ENCODE measurements at places on chromosomes 5 and 9.

DNA sequence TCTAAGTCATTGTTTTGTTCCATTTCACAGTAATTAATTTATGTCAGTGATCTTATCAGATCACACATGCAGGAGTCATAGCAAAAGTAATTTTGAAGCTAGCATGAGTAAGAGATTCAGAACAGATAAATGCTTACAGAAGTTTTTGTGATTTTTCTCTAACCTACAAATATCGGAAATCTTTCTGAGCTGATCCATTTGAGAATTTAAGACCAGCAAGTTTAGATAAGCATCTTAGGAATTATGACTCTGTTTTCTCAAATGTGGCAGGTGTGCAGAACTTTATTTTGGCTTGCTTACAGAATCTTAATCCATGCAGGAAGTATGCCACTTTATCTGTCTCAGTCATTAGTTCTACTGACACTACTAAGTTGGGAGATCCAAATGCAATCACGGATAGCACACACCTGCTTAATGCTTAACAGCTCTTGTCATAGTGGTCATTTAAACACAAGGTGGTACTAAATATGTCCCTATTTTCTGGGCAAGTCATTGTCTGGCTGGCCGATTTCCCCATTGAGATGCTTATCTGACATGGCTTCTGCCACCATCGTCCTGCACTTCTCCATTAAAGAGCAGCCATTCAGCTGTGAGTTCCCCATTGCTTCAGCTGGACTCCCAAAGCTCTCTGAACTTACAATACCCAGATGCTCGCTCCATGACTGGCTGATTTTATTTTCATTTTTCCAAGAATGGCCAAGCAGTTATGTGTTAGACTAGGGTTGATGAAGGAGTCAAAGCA is 305.4 kb upstream of the NUDT12 start:
- no peak for DNase-seq

DNA sequence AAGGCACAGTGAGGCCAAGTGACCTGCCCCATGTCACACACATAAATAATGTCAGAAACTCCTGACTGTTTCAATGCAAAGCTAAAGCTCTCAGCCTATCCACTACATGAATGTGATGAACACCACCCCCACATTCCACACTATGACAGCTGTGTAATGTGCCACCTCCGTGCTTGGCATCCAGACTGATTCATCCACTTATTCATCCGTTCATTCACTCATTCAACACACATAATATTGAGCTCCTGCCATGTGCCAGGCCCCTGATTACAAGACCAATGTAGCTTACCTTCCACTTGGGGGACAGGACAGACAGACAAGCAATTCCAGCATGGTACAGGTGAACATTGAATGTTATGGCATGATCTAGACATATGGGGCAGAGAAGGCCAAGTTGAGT is 46.2 kb upstream of the FABP6 start:
- no peak for DNase-seq

DNA sequence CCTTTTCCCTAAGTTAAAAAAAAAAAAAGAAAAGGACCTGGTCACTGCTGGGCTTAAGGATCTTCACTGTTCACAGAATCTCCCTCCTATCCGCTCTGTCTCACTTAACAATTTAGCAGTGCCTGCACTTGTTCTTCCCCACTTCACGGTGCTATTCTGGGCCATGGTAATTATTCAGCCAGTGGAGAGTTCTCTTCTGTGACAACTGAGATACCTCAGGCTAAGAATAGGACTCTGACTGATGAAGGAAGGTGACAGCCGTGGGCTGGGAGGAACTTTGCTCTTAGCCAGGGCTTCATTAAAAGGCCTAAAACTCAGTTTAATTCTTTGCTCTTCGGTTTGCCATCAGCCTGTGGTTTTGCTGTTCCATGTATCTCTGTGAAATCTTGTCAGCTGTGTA is 51.9 kb upstream of the ENTREP1 start:
- no peak for DNase-seq

DNA sequence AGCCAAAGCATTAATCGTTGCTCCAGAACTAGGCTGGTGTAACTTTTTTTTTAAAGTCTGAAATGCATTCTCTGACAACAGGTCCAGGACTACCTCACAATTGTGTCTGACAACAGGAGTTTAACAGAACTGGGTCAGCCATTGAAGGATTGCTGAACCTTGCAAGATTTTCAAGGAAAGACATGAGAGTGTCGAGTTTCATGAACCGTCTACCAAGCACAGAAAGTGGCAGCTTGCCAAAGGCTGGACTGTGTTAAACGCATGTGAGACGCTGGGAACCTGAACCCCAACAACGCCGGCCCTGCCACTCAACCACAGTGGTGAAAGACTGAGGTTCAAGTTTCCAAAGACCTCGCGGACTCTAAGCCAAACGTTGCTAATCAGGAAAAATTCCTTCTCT is 79.1 kb downstream of the LHFPL2 start:
- DNase-seq, result no peak

GRCh38 chr9:81592887-81593266 is 96.5 kb downstream of the TLE1 start:
- DNase-seq, result no peak

- no peak for DNase-seq
Measured at GRCh38 chr5:138655530-138656190, 80.5 kb upstream of the HSPA9 start.

Measured in KG1 (cell line).